ENCODE measurements at places on chromosomes 5 and 9. TPM values are rescaled to one million over a fixed set of nuclear protein-coding genes. Genes with fewer than 3 reads are reported as not detected.

The SLC9A3 gene
- 2.7 TPM for total RNA-seq

The MAP1B gene
- total RNA-seq = 40.4 TPM

- no peak for DNase-seq
Measured at GRCh38 chr5:84790406-84790805, 405.7 kb upstream of the EDIL3 start.

- no peak for DNase-seq
Measured at GRCh38 chr5:80177236-80177635, 78.6 kb downstream of the SERINC5 start.
